ENCODE measurements at places on chromosomes 4 and X. TPM values are rescaled to one million over a fixed set of nuclear protein-coding genes. Genes with fewer than 3 reads are reported as not detected.
A peak's percentile ranks its signal among the peaks of the same experiment; 100 is the strongest.

DNA sequence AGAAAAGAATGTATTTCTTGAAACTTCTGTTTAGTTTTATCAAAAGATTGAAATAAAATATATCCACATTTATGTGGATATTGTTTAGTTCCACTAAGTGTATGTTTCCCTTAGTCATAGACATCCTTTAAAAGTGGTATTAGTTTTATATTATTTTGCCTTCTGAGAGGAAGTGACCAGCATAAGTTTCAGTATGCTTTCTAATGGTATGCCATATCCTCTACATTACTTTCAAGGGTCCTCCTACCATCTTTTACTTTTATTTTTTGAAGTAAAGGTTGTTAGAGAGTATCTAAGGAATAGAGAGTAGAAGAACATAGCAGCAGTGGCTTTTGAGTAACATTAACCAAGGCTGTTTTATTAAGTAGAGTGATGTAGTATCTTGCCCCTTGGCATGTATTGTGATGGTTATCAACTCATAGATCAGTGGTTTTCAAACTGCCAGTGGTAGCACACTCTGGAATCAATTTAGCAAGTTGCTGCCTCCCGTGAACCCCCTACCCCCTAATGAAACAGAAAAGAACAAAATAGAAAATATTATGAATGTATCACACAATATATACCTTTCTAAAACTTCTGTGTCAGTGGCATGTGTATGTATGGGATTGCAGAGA is 44.8 kb downstream of the RBPJ start:
- H3K27me3 ChIP-seq, result no peaks in the 10 kb centered on the region
- H3K36me3 ChIP-seq, result no peaks in the 10 kb centered on the region
- no peak for DNase-seq

DNA sequence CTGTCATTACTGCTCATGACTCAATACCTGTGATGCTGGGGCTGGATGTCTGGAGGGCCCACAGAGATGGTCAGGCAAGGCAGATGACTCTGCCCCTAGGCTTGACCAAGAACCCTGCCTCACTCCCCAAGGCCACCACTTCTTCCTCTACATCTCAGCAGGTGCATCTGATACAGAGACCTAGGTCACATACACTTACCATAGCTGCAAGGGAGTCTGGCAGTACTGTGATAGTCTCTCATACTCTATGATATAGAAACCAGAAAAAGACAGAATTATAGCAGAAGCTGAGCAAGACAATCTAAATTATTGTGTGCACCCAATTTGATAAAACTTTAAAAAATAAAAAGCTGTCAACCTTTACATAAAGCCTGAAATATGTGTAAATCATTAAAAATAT is 477.1 kb upstream of the GALNT7 start:
- H3K27ac ChIP-seq, result no peak overlapping the region
- no peak overlapping the region for H3K4me3 ChIP-seq
- H3K36me3 ChIP-seq, result no peaks in the 10 kb centered on the region
- DNase-seq, result no peak
- H3K27me3 ChIP-seq, result no peaks in the 10 kb centered on the region

- H3K4me1 ChIP-seq, result peaks cover 92% of the 10 kb centered on the region
- DNase-seq, result peak; percentile 83
- no peaks in the 10 kb centered on the region for H3K27me3 ChIP-seq
- H3K27ac ChIP-seq, result peak overlapping the region; percentile 88
Observed at GRCh38 chr4:184815046-184815877, 10.5 kb downstream of the ACSL1 start.

DNA sequence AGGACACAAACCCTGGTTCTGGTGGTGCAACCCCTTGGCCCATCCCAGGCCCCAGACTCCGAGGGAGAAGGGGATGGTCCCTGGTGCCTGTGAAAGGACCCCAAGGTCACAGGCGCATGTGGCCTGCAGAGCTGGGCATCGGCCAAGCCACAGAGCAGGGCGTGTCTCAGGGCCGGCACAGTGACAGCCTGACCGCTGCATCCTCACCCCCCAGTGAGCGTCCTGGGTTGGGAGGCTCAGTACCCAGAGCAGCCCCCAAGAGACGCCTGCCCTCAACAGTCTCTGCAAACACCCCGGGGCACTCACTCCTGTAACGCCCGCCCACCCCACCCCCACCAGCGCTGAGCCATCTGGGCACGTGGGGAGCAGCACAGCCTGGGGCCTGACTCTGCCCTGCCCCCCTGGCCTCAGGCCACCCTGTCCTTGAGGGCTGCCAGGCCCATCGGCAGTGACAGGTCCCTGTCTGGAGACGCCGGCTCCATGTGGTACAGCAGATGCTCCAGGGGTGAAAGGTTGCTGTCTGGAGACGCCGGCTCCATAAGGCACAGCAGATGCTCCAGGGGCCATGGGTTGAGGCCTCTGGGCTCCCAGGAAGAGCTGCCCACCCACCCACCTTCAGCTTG is 24.5 kb upstream of the CPLX1 start:
- H3K4me3 ChIP-seq, result no peak overlapping the region
- no peaks in the 10 kb centered on the region for H3K27me3 ChIP-seq
- no peaks in the 10 kb centered on the region for H3K4me1 ChIP-seq

DNA sequence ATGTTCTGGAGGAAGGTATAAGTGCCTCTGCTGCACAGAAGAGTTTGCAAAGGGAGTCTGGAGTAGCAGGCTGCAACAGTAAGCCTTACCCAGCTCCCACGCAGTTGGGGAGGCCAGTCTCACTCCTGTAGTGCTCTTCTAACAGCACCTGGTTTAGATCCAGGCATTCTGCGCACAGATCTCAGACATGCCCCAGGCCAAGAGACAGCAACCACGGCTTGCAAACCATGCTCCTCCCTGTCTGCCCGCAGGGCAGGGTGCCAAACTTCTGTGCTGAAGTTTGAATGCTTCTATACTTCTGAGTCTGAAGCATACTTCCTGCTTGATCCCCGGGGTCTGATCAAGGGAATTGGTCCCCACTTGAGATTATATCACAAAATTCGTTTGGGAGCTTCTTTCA is 106.3 kb downstream of the LINC00632 start:
- peaks cover 8% of the 10 kb centered on the region for H3K27me3 ChIP-seq
- H3K4me3 ChIP-seq, result no peak overlapping the region
- no peaks in the 10 kb centered on the region for H3K4me1 ChIP-seq

- H3K27ac ChIP-seq, result no peak overlapping the region
- H3K4me3 ChIP-seq, result no peak overlapping the region
- no peaks in the 10 kb centered on the region for H3K4me1 ChIP-seq
- no peaks in the 10 kb centered on the region for H3K27me3 ChIP-seq
- no peak for DNase-seq
Observed at GRCh38 chrX:150792949-150793527, 99.8 kb downstream of the MTMR1 start.

The KIAA1210 gene
- total RNA-seq, result 0.14 TPM

The TMEM154 gene
- 1.4 TPM for total RNA-seq

- H3K4me3 ChIP-seq, result no peak overlapping the region
- no peaks in the 10 kb centered on the region for H3K4me1 ChIP-seq
- no peak overlapping the region for H3K27ac ChIP-seq
- H3K36me3 ChIP-seq, result no peaks in the 10 kb centered on the region
Observed at GRCh38 chrX:87338510-87338909, 179.1 kb upstream of the KLHL4 start.

DNA sequence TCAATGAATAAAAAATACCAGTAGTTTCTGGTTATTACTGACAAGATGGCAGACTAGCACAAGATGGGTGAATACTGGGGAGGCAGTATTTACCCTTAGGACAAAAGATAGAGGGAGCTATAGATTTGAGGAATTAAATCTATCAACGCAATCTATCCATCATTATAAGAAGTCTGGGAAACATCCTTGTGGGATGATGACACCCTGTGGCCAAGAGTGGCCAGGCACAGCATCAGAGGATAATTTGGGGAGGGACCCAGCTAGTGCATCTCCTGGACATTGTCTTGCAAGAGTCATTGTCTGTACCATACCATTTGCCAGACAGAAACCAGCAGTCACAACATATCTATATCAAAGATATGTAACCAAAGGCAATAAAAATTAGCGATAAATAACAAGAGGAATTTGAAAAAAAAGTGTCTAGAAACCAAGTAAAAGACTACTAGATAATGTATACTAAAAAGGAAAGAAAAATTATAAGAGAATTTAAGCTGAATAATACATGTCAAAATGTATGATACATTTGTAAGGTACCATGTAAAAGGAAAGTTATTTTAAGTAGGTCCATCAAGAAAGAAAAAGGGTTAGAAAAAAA is 22.9 kb downstream of the KCTD8 start:
- no peak overlapping the region for H3K27ac ChIP-seq
- no peaks in the 10 kb centered on the region for H3K36me3 ChIP-seq
- no peak overlapping the region for H3K4me3 ChIP-seq
- H3K4me1 ChIP-seq, result no peaks in the 10 kb centered on the region
- DNase-seq, result no peak

- no peak overlapping the region for H3K27ac ChIP-seq
- peaks cover 12% of the 10 kb centered on the region for H3K36me3 ChIP-seq
- no peak for DNase-seq
Observed at GRCh38 chr4:139024686-139025085, 9.1 kb downstream of the NOCT start.

DNA sequence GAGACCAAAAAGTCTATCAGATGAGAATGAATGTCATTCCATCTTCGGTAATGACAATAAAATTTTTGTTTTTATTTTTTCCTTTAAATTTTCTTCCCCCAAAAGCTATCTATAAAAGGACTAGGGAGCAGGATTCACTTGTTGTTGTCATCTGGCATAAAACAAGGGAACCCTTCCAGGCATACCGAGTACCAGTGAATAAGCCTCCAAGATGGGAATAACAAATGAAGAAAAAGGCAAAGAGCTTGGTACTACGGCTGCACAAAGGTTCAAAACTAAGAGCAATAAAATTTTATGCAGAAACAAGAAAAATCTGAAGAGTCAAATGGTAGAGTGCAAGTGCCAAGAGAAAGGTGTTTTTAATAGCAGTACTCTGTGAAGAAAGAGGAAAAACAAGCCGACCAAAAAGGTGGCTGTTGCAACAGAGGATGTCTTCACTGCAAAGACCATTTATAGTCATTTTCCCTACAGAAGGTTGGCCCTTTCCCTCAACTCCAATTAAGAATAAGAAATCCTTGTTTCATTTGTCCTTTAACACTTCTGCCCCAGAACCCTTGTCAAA is 25.8 kb downstream of the PPP3CA start:
- no peaks in the 10 kb centered on the region for H3K36me3 ChIP-seq
- H3K4me3 ChIP-seq, result no peak overlapping the region
- H3K4me1 ChIP-seq, result no peaks in the 10 kb centered on the region
- H3K27ac ChIP-seq, result no peak overlapping the region
- H3K27me3 ChIP-seq, result no peaks in the 10 kb centered on the region

- DNase-seq, result no peak
- no peaks in the 10 kb centered on the region for H3K4me1 ChIP-seq
- H3K4me3 ChIP-seq, result no peak overlapping the region
Observed at GRCh38 chr4:40685300-40685699, 55.6 kb upstream of the RBM47 start.

The FAM9B gene
- not detected for total RNA-seq

GRCh38 chrX:66014556-66014955 is 25.3 kb downstream of the VSIG4 start:
- DNase-seq, result no peak
- no peak overlapping the region for H3K27ac ChIP-seq
- H3K36me3 ChIP-seq, result no peaks in the 10 kb centered on the region
- no peak overlapping the region for H3K4me3 ChIP-seq
- H3K27me3 ChIP-seq, result no peaks in the 10 kb centered on the region

DNA sequence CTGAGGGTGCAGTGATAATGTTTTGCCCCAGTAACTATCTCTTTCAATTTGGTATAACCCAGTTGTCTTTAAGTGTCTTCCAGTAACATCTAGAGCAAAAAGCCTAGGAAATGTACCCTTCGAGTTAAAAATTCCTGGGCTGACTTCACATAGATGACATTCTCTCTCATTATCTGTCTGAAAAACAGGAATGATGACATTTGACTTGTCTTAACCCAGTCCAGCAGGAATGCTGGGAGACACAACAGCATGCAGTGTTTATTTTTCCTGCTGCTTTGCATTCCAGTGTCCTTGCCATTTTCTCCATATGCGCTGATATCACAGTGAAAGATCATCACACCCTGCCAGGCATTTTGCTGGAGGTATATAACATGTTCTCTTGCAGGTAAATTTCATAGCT is 130.0 kb downstream of the SOWAHB start:
- H3K27me3 ChIP-seq, result no peaks in the 10 kb centered on the region
- DNase-seq, result no peak
- H3K4me1 ChIP-seq, result no peaks in the 10 kb centered on the region
- peaks cover 23% of the 10 kb centered on the region for H3K36me3 ChIP-seq

The SCOC gene
- total RNA-seq, result 67.4 TPM

- H3K27me3 ChIP-seq, result peaks cover 42% of the 10 kb centered on the region
- H3K36me3 ChIP-seq, result no peaks in the 10 kb centered on the region
- DNase-seq, result no peak
- H3K4me3 ChIP-seq, result no peak overlapping the region
- H3K4me1 ChIP-seq, result no peaks in the 10 kb centered on the region
Observed at GRCh38 chr4:3771164-3771809, 5.1 kb downstream of the ADRA2C start.

DNA sequence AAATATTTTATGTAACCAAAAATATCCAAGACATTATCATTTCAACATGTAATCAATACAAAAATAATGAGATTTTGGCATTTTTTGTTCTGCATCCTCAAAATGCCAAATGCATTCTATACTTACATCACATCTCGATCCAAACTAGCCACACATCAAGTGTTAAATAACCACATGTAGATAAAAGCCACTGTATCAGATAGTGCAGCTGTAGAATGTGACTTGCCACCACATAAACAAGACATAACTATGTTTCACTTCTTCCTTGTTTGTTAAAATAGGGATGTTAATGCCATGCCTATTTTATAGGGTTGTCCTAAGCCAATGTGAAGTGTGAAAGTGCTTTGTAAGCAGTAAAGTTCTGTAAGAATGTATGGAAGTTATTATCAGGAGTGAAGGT is 20.9 kb downstream of the INTS6L start:
- H3K4me3 ChIP-seq, result no peak overlapping the region
- no peak for DNase-seq
- no peaks in the 10 kb centered on the region for H3K4me1 ChIP-seq
- H3K36me3 ChIP-seq, result no peaks in the 10 kb centered on the region
- H3K27me3 ChIP-seq, result no peaks in the 10 kb centered on the region

- H3K27ac ChIP-seq, result no peak overlapping the region
- H3K36me3 ChIP-seq, result no peaks in the 10 kb centered on the region
- DNase-seq, result no peak
- no peak overlapping the region for H3K4me3 ChIP-seq
- no peaks in the 10 kb centered on the region for H3K4me1 ChIP-seq
Observed at GRCh38 chrX:136659174-136659573, 11.2 kb downstream of the CD40LG start.

The YIPF7 gene
- 0.79 TPM for total RNA-seq

The TRPC5OS gene
- total RNA-seq, result not detected

- no peak overlapping the region for H3K4me3 ChIP-seq
- H3K27ac ChIP-seq, result no peak overlapping the region
- H3K27me3 ChIP-seq, result no peaks in the 10 kb centered on the region
- H3K4me1 ChIP-seq, result no peaks in the 10 kb centered on the region
Observed at GRCh38 chrX:14776901-14777300, 96.0 kb downstream of the FANCB start.

GRCh38 chr4:36872679-36873078 is 371.9 kb upstream of the NWD2 start:
- no peak overlapping the region for H3K4me3 ChIP-seq
- no peaks in the 10 kb centered on the region for H3K4me1 ChIP-seq
- no peaks in the 10 kb centered on the region for H3K27me3 ChIP-seq
- H3K27ac ChIP-seq, result no peak overlapping the region

GRCh38 chr4:88467392-88467791 is 10.5 kb downstream of the HERC5 start:
- no peak overlapping the region for H3K4me3 ChIP-seq
- H3K36me3 ChIP-seq, result peaks cover 16% of the 10 kb centered on the region
- no peaks in the 10 kb centered on the region for H3K4me1 ChIP-seq
- no peak overlapping the region for H3K27ac ChIP-seq
- DNase-seq, result no peak

GRCh38 chr4:53767482-53767881 is 176.2 kb upstream of the LNX1 start:
- no peaks in the 10 kb centered on the region for H3K36me3 ChIP-seq
- H3K4me3 ChIP-seq, result no peak overlapping the region
- no peak overlapping the region for H3K27ac ChIP-seq

The FAM9C gene
- 0.24 TPM for total RNA-seq

The NLGN3 gene
- 0.49 TPM for total RNA-seq
